ENCODE measurements at places on chromosomes 1 and 21.

DNA sequence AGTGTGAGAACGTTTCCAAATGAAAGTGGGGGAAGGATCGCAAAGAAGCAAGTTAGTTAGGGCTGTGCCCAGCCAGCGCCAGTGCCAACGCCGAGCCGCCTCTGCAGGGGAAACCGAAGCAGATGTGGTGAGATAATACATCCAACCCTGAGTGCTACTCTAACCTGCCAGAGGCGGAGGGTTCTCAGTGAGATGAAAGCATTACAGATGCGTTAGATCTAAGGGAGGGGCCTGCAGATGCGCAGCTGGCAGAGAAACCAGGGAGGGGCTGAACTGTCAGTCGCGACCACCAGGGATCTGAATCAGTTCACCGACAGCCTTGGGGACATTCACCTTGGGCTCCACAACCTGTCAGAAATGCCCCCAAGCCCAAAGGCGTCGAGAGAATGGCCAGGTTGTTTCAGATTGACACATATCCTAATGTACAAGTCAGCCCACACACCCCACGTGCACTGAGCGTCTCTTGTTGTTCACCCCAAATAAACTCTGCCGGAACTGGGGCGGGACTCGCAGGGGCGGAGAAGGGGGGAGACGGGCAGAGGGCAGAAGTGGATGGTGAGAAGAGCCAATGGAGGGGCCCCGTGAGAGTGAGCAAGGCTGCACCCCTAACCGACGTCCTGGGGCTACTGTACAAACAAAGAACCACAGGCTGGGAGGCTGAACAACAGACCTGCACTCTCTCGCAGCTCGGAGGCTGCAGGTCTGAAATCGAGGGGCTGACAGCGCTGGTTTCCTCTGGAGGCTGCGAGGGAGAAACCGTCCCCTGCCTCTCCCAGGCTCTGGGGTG, 8.7 kb upstream of the UMODL1 start:
- no peak for DNase-seq

- no peak for DNase-seq
Measured at GRCh38 chr21:42513151-42513984, at the start of gene SLC37A1. Gene SLC37A1 (plus strand): TSS chr21:42513852. CDS start chr21:42518455, 4,603 bp downstream.

- DNase-seq, result no peak
Measured at GRCh38 chr1:109472779-109473178, 6.4 kb downstream of the SYPL2 start.

DNA sequence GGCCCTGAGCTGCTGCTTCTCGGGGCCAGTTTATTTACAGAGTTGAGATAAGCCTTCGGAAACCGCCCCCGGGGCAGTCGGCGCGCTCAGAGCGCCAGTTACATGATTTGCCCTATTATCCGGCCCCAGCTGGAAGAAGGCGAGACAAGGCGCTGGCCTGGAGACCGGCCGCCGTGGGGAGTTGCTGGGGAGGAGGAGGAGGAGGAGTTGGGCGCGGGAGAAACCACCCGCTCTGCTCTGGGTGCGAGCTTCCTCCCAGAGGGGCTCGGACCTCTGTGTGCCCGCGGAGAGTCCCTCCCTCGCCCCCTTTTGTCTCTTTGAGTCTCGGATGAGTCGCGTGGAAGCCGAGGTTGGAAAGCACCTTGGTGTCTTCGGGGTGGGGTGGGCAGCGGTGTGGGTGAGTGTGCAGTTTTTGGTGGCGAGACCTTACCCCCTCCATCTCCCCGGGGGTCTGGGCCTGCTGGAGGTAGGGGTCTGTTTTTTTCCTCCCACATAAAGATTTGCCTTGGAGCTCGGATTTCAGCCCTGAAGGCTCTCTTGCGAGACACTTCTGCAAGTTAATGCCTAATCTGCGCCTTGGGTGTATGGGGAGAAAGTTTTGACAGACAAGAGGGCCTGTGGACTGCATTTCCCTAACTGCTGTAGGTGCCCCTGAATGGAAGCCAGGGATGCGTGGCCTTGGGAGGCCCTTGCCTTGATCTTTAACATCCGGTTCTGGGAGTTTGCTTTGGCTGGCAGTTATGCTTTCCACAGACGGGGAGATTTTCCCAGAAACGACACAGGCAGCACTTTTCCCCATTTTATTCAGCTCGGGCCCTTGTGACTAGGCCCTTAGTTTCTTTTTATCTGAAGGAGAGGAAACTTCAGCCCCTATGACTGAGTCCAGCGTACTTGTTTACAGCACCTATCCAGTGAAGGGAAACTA, 80.0 kb downstream of the NDUFS5 start:
- peak; percentile 44 for DNase-seq

DNA sequence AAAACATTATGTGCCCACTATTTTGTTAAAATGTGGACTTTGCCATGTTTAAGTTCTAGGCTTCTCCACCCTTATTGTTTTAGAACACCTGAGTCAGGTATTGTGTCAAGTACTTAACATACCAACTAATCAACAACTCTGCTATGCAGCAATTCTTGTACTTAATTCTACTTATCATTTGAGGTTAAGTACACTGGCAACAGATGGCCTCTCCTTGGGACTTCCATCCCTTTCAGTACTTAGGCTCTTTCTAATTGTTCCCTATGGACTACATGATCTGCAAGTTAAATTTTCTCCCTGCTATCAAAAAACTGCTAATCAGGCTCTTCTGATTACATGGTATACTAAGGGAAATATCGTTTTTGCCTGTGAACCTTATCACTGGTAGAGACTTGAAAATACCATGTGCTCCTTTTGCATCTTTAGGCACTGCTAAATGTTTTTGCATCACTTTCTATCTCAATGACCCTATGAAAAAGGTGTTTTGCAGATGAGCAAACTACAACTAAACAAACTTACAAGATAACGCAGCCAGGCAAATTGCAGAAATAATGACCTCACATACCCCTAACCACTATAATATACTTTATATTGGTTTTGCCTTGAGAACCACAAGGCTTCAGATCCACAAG, 18.9 kb downstream of the SFPQ start:
- DNase-seq, result no peak

- no peak for DNase-seq
Measured at GRCh38 chr1:28507646-28508434, 2.0 kb downstream of the RCC1 start.

GRCh38 chr1:180155182-180155682, 563 bp downstream of the QSOX1 start:
- DNase-seq, result no peak

DNA sequence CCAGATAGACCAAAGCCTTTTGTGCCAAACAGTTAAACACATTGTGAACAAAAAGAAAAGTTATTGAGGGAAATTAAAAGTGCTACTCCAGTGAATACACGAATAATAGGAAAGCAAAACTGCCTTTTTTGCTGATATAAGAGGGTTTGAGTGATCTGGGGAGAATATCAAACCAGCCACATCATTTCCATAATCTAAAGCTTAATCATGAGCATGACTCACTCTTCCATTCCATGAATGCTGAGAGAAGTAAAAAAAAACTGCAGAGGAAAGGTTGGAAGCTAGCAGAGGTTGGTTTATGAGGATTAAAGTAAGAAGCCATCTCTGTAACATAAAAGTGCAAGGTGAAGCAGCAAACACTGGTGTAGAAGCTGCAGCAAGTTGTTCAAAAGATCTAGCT, 350.6 kb upstream of the NCAM2 start:
- no peak for DNase-seq

DNA sequence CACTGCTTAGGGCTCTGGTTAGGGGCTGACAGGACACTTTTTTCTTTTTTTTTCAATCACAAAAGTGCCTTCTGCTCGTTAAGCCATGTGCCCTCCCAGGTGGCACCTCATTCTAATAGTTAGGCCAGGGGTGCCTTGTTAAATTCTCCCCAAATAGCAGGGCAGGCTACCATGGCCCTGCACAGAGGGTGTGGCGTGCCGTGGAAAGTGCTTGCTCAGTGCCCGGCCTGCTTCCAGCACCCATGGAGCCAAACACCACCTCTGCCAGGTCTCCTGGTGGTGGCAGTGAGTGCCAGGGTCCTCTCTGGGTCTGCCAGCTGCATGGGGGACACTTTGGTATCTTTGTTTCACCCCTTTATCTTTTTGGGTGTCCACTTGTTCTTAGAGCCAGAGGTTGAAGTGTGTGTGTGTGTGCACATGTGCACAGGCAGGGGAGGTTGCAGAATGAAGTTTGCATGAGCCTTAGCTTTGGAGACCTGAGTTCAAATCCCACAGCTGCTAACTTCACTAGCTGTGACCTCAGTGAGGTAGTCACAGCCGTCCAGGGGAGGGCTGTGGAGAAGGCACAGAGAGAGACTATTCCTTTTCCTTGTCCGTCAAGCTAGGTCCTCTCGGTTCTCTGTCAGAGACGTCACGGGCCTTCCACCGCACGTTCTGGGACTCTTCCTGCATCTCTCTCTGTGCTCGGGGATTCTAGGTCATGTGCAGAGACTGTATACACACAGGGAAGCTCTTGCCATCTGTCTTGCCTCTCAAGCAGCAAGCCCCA, 39.9 kb upstream of the CSF3R start:
- no peak for DNase-seq

DNA sequence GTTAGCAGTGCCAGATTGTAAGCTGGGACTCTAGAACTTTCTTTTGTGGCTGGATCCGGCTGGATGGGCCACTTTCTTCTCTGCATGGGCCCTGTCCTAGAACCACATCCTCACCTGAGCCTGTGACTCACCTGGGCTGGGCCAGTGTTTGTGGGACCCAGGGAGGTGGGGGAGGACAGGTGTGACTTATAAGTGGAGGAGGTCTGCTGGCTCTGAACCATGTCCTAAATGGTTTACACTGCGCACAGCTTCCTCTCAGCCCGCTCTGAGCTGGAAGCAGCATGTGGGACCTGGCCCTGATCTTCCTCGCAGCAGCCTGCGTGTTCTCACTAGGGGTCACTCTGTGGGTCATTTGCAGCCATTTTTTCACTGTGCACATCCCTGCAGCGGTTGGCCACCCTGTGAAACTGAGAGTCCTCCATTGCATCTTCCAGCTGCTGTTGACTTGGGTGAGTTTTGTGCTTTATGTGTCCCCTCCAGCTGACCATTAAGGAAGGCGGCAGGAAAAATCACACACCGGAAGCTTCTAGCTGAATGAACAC, at the start of gene AADACL3:
AADACL3 (plus strand) TSS at position 215 of the 542 bp plus-strand sequence; CDS start at position 282, 67 bp downstream.
- DNase-seq, result no peak

GRCh38 chr21:34997294-34997693, 51.8 kb downstream of the RUNX1 start:
- DNase-seq, result no peak

- DNase-seq, result no peak
Measured at GRCh38 chr1:246067432-246068216, 439.5 kb downstream of the SMYD3 start.

GRCh38 chr1:195958131-195958530, 650.1 kb downstream of the KCNT2 start:
- DNase-seq, result no peak

DNA sequence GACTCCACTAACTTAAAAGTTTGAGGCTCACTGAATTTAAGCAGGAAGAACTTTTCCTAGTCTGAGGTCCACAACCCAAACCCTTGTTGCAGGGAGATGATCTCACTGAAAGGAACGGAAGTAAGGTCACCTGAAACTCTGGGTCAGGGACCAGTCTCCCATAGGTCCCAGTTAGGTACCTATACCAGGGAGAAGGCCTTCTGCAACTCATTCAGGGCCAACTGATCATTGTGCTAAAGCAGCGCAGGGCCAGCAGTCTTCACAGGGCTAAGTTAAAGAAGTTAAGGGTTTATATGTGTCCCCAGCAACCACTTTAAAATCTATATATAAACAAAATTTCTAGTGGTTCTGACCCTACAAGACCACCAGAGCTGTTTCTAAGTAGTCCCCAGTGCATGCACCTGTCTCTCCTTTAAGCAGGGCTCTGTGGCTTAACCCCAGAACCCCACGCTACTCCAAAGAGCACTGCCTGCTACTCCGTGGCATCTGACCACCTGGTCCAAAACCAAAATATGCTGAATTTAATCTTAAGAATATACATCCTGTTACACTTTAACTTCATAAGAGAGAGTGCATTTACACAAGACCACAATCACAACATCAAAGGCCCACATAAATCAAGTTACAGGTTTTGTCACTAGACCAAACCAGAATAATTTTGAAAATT, 2.8 kb downstream of the SRSF10 start:
- no peak for DNase-seq

- no peak for DNase-seq
Measured at GRCh38 chr1:241706967-241707366, 54.9 kb downstream of the WDR64 start.

- no peak for DNase-seq
Measured at GRCh38 chr1:236058141-236058934, 6.6 kb downstream of the NID1 start.

DNA sequence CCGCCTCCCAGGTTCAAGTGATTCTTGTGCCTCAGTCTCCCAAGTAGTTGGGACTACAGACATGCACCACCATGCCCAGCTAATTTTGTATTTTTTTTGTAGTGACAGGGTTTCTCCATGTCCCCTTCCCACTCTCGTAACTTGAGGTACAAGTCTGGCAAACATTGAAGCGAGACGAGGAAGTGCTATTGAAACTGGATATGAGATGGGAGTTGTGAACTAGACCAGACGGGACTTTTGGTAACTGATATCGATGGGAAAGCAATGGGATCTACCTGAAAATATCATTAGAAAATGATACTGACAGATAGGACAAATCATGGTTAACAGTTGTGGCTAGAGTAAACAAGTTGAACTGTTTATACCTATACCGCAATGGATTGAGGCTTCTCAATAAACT, 95.2 kb upstream of the TRABD2B start:
- DNase-seq, result no peak

GRCh38 chr1:15797614-15798390, 9.6 kb downstream of the UQCRHL start:
- DNase-seq, result no peak

DNA sequence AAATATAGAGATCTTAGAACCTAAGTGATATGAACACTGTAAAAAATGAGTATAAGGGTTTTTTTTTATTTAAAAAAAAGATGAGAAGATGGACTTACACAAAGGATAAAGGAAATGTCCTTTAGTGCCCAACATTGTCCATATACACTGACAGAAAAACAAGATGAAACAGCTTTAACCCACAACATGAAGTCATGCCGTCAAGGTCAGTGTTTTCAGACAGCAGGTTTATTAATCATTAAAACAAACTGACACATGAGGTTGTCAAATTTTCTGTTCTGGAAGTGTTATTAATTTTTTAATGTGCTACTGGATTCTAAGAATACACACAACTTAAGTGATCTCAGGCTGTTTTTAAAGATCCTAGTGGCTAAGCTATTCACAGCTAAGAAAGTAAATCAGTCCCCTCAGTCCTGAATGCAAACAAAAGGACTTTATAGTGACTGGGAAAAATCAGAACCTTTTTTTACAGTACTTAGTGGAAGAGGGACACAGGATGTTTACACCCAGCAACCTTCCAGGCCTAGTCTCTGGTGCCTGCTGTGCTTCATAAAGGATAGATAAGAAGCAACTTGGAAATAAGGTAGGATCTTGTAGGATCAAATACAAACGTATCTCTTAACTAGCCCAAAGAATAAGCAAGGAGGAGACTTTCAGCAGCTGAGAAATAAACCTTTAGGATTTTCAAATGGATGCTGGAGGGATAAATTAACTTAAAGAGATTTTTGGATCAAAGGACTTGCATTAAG, 21.9 kb upstream of the PKN2 start:
- DNase-seq, result no peak

- no peak for DNase-seq
Measured at GRCh38 chr1:91749788-91750231, 136.1 kb downstream of the TGFBR3 start.

- no peak for DNase-seq
Measured at GRCh38 chr1:115925467-115925866, 50.8 kb upstream of the SLC22A15 start.

GRCh38 chr1:51719146-51719545, 102.3 kb downstream of the OSBPL9 start:
- no peak for DNase-seq

- DNase-seq, result no peak
Measured at GRCh38 chr1:213507472-213508223, 456.6 kb downstream of the RPS6KC1 start.
